Kidney capillary endothelial cell (primary cell): ENCODE measurements at places on chromosomes 6 and 20.

GRCh38 chr20:10674684-10675449, 1.1 kb upstream of the JAG1 start:
- DNase-seq: peak; percentile 71

GRCh38 chr20:1776681-1777475, 118.3 kb upstream of the SIRPA start:
- peak; percentile 80 for DNase-seq

GRCh38 chr20:2829376-2829775, 11.1 kb downstream of the PCED1A start:
- DNase-seq: no peak

DNA sequence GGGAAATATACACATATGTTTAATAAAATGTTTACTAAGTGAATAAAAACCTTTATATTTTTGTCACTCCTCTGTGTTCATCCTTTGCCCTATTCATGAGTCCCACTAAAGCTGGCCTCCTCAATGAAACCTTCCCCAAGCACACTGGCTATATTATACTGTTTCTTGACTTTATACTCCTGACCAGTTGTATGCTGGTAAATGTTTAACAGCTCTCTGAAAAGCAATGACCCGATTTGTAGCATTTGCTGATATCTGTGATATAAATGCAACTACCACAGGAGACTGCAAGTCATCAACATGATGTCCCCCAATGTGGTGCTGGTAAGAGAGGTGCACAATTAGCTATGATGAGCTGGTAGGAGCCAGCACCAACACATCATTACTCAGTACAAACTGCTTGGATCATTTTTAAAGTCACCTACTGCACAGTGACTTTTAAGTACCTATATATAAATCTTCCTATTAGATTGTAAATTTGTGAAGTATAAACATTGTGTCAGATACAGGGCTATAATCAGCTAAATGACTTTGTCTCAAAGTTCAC, 64.6 kb upstream of the MCM9 start:
- DNase-seq: no peak

GRCh38 chr6:8707369-8707768, 272.0 kb upstream of the SLC35B3 start:
- no peak for DNase-seq

DNA sequence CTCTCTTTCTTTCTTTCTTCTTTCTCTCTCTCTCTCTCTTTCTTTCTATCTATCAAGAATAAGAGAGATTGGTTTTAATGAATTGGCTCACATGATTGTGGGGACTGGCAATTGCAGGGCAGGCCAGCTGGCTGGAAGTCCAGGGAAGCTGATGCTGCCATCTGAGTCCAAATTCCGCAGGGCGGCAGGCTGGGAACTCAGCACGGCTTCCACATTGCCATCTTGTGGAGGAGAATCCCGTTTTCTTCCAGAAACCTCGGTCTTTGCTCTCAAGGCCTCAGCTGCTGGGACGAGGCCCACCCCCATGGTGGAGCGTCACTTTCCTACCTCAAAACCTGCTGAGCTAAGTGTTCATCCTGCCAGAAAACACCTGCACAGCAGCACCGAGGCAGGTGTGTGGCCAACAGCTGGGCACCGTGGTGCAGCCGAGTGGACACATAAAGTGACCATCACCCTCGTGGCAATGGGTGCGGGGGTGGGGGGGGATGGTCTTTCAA, 58.8 kb upstream of the SLCO4A1 start:
- DNase-seq: no peak

DNA sequence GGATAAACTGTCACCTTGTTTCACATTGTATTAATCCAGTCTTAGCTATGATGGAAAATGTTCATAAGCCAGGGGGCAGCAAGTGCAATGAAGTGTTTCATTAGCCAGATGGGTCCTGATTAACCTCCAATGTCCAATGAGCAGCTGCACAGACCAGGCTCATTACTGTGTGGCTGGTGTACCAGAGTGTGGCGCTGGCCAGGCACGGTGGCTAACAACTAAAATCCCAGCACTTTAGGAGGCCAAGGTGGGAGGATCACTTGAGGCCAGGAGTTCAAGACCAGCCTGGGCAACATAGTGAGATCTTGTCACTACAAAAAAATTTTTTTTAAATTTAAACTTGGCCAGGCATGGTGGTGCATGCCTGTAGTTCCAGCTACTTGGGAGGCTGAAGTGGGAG, 201.7 kb upstream of the FOXQ1 start:
- DNase-seq: no peak

DNA sequence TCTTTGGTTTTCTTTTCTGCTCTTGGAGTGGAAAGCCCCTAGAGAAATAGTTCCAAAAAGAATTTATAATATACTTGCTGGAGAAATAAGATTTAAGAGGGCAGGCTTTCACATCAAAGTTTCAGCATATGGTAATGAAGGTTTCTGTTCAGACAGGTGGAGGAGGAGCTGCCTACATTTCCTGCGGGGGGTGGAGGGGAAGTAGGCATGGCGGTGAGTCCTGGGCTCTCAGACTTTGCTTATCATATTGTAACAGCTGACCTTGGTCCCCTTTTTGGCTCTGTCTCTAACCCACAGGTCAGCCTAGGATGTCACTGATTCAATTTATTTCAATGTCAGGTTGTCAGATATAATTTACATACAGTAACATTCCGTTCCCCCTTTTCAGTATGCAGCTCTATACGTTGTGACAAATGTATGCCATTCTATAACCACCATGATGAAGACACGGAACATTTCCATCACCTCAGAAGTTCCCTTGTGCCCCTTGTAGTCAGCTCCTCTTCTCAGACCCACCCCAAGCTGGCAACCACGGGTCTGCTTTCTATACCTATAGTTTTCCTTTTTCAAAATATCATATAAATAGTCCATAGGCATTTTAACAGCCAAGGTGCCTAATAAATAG, 77.6 kb upstream of the GGTLC1 start:
- no peak for DNase-seq

- no peak for DNase-seq
These were observed 30.8 kb upstream of the APMAP start for GRCh38 chr20:25023356-25023755.

GRCh38 chr6:69038841-69039240, 403.8 kb downstream of the ADGRB3 start:
- DNase-seq: no peak

DNA sequence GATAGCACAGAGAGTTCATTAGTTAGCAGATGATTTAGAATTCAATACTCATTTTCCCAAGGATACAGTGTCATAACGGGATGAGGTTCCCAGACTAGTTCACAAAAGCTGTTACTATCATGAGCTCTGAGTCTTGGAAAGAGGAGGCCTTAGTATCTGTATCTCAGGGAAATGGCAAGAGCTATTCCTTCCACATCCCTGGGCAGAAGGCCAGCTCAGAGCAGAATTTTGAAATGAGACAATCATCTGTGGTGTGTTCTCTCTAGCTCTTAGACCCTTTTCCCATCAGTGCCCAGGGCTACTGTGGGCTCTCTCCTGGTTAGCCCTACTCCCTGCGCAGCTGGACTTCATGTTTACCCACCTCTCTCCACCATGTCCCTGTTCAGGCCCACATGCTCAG, 64.5 kb downstream of the JAG1 start:
- no peak for DNase-seq

- DNase-seq: no peak
These were observed 977 bp downstream of the MEI4 start for GRCh38 chr6:77653816-77654215.

DNA sequence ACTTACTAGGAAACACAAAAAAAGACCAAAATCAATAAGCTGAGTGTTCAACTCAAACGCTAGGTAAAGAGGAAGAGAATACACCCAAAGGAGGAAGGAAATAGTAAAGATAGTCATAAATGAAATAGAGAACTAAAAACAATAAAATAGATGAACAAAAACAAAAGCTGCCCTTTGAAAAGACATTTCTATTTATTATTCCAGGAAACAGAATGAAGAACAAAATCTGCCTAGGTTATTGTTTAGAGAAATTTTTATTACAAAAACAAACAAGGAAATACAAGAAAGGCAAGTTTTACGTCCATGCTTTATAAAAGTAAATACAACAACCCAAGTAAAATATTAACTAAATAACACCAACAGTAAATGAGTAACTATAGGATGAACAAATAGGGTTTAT, 20.1 kb downstream of the HLA-DMB start:
- DNase-seq: no peak

DNA sequence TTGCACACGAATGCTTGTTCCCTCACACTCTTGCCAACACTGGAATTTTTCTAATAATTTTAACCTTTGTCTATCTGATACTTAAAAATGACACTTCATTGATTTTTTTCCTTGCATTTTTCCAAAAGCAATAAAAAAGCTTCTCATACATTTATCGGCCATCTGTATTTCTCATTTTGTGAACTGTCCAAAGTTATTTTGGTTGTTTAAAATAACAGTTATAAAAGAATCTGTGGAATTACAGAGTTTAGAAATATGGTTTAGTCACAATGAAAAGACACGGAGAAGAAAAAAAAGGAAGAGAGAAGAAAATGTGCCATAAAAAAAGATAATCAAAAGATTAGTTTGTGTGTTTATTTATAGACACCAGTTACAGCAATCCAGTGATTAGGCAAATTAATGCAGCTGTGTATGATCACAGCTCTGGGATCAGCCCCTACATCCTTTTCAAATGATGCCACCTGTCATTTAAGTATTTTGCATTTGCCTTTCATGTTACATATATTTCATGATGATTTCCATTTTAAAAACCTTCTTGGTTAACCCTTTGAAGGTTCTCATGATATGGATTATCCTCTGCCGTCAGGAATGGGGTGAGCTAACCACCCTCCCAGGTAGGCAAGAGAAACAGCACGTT, 171.7 kb downstream of the BACH2 start:
- DNase-seq: no peak

DNA sequence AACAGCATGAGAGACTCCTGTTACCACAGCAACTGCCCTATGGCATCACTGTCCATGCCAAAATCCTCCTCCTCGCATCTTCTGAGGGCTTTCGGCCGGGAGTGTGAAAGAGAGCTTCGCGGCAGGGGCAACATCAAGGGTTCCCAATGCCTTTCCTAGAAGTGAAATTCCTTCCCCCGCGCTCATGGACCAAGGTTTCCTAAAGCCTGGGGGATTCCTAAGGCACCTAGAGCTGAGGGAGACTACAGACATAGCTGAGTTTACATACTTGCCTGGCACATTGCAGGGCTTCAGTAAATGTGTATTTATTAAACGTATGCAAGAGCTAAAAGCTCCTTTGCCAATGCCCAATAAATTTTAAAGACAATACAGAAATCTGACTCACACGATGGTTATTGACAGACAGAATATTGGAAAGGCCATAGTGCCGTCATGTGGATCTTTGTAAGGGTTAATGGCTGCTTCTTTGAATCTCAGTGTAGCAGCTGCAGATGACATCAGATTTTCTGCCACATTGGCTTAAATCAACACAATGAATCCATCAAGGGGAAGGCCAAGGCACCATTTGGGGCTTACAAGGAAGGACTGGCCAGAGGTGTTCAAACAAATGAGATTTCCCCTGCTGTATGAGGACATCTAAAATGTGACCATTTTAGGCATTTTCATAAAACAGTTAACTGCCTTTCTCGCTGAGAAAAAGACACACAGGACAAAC, 281.2 kb upstream of the JARID2 start:
- no peak for DNase-seq
